ENCODE measurements at places on chromosomes 6 and 20.

DNA sequence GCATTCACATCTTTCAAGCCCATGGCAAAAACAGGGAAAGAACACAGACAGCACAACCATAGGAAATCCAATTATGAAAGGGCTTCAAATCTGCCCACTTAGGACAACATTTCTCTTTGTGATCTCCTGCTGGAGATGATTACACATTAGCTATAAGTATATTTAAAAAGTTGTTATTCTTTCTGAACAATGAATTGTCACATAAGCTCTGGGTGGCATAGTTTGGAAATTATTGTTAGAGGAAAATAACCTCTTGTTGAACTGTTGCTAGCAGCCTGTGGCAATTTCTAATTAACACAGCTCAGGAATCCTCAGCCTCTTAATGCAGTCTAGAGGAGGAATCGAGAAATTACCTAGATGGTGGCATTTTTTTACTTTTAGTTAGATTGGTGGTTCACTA lies 54.9 kb downstream of the BCAS1 start:
- no peak for DNase-seq

- DNase-seq = no peak
These were observed 232.6 kb upstream of the MAP3K7 start for GRCh38 chr6:90819483-90819882.

- DNase-seq = no peak
These were observed 34.2 kb upstream of the DLGAP4 start for GRCh38 chr20:36271639-36272546.

- no peak for DNase-seq
These were observed 510.5 kb downstream of the PRKN start for GRCh38 chr6:162217058-162217457.

GRCh38 chr6:136886091-136886490 lies 36.0 kb upstream of the SLC35D3 start:
- DNase-seq = no peak

DNA sequence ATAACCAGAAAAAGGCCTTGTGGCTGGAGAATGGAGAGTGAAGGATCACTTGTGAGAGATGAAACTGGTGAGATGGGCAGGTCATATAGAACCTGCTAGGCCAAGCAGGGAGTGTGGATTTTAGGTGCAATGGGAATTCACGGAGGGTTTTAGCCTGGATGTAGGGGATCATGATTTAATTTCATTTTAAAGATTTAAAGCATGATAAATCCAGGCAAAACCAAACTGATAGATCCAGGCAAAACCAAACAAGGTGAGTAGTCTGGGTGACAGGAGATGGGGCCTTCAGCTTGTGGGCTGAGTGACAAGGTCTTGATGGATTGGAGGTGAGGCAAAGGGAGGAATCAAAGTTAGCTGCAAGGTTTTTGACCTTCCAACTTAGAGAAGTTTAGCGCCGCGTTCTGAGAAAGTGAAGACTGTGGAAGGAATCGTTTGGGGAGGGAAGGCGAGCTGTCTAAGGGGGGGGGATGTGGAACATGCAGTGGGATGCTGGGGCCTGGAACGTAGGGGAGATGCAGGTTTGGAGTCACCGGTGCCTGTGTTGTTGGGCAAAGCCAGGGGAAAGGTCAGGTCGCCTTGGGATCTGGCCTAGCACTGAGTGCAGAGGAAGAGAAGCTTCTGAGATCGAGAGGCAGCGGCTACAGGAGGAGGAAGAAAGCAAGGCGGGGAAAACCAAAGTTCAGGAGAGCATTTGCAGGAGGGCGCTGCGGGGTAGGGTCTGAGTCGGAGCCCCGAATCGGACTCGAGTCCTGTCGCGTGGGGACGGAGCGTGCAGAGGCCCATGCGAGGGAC lies 1.3 kb upstream of the PLCG1 start:
- no peak for DNase-seq

- DNase-seq = no peak
These were observed 37.9 kb downstream of the PTPRA start for GRCh38 chr20:2911200-2911599.

DNA sequence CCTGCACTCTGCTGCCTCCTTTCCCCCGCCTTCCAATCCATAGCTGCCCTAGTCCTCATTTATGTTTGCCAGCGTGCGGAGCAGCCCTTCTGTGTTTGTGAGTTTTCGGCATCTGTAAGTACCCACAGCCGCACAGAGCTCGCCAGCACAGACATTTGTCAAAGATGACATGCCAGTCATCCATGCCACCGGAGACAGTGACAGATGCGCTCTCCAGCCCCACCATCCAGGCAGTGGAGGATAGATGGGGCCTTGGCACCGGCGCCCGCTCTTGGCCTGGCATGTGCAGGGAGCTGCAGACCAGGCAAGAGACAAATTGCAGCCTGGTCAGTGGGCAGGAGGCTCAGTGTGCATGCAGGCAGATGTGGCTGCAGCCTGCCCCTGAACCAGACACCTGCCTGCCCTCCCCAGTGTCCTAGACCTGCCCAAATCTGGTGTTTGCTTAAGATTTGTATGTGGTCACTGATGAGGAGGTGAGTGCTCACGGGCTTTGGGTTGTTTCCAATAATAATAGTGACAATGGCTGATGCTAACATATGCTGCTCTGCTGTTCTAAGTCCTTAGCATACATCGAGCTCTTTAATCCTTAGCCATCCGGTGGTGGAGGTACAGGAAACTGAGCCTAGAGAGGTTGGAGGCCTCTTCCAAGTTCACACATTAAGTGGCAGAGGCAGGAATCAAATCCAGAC lies 78.1 kb downstream of the UNC5CL start:
- DNase-seq = no peak

- DNase-seq = no peak
These were observed 52.1 kb upstream of the DSP start for GRCh38 chr6:7489376-7489775.

GRCh38 chr20:18279242-18279641 lies 9.1 kb upstream of the ZNF133 start:
- DNase-seq = no peak

GRCh38 chr6:167079853-167080297 lies 43.0 kb upstream of the CCR6 start:
- DNase-seq = peak; percentile 81

DNA sequence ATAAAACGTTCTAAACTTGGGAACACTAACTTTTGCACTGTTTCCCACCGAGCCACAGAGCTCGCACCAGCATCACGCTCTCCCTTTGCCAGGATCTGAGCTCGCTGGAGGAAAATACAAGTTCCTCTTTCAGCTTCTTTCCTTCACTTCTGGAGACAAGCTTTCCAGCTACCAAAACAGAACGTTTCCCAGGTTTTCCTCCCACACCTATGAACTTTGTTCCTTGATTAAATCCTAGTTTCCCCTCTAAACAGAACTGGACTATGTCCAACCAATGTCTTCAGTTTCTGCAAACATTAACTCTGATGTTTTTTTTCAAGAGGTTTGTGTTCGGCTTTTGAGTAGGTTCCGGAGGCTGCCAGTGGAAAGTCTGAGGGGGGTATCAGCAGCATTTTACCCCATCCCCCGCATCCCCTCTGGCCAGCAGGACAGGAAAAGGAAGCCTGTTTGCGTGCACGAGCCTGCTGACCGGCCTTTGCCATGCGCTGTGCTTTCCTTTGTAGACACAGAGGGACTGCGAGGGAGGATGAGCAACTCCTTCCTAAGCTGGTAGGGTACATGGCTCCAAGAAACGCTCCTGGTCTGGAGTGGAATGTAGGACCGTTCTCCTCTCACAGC lies 135.5 kb downstream of the LY86 start:
- no peak for DNase-seq

- DNase-seq = no peak
These were observed 219.4 kb downstream of the SOD2 start for GRCh38 chr6:159473475-159474263.

- no peak for DNase-seq
These were observed 44.0 kb upstream of the POU5F1 start for GRCh38 chr6:31214516-31214915.

- no peak for DNase-seq
These were observed 608.0 kb downstream of the COL12A1 start for GRCh38 chr6:74597840-74598239.

DNA sequence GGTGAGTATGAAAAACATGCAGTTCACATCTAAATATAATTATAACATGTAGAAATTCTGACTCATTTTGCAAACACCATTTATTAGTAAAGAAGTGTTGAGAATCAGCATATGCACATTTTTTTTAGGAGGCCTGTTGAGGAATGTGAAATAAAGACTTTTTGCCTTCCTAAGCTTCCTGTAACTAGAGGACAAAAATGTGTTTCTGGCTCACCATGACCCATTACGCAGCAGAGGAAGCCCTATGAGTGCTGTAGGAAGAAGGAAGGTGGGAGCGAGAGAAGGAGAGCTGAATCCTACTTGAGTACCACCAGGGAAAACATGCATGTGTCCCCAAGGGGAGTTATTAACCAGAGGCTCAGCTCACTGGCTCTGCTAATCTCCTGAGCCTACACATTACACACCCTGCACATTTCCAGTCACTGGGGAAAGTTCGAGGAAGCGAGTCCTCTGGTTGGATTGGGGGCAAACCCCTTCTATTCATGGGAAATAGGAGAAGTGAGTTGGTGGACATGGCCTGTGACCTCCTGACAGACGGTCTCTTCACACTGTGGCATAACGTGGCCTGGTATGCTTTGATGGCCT lies 540.5 kb upstream of the JAG1 start:
- DNase-seq = no peak

- no peak for DNase-seq
These were observed 50.2 kb downstream of the GFRA4 start for GRCh38 chr20:3612795-3613572.

GRCh38 chr6:86215323-86215722 lies 572.6 kb upstream of the SYNCRIP start:
- no peak for DNase-seq

DNA sequence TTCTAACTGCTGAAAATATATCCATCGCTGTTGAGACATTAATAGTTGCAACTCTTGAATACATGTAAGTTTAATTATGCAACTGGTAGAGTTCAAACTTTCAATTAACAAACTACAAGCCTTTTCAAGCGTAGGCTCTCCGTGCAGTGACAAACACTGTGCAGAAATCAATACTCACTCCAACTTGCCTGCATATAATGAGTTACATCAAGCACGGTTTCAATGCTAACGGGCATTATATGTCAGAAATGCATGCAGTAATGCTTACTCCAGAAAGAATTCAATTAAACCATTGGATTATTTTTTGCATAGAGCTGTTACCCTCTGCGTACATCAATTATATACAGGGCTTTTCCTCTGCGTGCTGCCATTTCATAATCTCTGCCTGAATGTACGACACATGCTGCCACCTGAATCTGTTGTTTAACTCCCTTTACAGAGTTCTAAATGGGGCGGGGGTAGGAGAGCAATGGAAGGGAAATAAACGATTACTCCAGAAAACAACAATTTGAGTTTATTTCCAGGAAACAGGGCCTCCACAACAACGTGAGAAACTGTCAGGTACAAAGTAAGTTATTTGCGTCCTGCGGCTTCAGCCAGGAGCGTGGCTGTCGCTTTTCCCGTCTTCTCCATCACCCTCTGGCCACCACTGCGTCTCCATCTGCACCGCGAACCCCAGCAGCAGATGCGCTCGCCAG lies 1.8 kb downstream of the PTPRK start:
- no peak for DNase-seq

GRCh38 chr6:40383348-40384115 lies 203.6 kb downstream of the LRFN2 start:
- no peak for DNase-seq

DNA sequence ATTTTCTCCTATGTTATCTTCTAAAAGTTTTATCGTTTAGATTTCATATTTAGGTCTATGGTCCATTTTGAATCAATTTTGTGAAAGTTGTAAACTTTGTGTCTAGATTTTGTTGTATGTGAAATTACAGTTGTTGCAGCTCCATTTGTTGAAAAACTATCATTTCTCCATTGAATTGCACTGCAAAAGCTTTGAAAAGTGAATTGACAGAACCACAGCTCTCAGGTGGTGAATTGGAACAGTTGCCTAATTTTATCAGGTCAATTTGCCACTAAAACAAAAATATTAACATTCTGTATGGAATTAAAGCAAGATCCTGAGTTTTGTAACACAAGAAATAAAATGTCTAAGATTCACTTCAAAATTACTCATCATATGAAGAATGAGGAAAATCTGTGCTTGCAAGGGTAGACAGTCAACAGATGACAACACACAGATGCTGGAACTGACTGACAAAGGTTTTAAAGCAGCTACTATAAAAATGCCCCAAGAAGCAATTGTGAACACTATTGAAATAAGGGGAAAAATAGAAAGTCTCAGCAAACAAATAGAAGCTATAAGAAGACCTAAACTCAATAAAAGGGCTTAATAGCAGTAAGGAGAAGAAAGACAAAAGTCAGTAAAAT lies 346.7 kb downstream of the PAX1 start:
- no peak for DNase-seq

DNA sequence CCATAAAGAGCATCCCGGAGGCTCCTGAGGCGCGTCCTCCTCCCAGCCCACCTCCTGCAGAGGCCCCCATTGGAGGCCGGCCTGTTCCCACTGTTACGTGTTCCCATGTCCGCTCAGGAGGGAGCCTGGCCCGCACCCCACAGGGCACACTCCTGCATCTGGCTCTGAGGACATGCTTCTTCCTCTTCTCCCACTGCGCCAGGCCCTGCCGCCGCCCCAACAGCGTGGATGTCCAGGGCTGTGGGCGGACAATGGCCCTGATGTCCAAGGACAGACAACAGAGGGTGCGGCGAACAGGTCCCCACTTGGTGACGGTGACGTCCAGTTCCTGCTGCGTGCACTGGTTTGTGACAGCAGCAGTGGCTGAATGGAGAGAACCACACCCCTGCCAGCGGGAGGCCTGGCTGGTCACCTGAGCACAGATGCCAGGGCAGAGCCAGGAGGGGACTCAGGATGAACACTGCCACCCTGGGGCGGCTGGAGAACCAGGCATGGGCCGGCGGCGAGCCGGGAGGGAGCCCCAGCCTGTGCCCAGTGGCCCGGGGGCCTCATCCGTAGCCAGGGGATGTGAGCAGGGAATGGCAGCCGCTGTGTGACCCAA lies 26.6 kb downstream of the FRMD1 start:
- no peak for DNase-seq
